ENCODE measurements at places on chromosomes 11 and 22.

DNA sequence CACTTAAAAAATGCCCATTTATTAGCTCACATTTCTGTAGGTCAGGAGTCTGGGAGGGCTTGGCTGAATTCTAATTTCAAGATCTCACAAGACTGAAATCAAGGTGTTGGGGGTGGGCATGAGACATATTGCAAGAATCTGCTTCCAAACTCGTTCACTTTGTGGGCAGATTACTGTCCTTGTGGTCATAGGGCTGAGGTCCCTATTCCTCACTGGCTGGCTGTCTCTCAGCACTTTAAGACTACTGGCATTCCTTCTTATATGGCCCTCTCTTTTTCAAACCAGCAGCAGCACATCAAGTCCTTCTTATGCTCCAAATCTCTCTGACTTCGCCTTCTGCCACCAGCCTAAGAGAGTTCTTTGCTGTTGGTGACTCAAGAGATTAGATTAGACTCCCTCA lies 27.8 kb upstream of the MYOD1 start:
- no peak for DNase-seq

DNA sequence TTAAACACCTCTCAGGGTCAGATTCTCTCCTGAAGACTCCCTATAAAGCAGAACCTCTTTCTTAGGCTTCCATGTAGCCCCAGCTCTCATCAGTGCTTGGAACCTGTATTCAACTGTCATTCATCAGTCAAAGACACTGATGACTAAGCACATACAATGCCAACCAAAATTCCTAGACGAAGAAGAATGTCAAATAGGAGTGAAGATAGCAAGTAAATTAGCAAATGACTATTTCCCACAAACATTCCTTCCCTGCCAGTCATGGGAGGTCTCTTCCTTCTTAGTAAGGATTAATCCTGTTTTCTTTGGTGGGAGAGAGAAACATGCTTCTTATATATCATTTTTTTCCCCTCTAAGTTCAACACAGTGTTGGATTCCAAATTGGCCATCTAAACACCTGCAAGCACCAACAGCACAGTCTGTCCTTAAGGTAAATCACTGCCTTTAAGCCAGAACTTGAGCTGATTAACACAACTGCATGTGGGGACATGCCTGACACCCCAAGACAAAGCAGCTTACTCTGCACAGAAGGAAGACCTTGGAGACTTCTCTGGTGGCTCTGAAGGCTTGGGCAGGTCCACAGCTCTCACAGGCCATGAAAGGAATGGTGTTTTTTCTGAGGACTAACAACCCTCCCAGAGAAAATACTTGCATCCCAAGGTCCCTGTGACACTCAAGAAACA lies 47.5 kb upstream of the ME3 start:
- no peak for DNase-seq

DNA sequence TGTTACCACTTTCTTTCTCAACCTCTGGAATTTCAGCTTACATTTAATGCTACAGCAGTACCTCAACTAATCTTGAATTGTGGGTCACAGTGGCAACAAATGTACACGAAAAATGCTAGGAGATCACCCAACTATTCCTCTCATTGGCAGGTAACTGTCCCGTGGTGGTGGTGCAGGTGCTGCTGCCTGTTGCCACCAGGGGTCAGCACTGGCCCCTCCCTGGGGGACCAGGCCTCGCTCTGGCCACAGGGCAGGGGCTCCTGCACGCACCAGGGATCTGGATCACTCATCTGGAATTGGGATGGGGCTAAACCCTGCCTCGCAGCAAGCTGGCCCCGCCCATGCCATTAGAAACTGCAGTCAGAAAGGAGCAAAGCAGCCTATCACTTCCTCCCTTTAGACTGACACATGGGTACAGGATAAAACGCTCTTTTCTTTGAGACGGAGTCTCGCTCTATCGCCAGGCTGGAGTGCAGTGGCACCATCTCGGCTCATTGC lies 6.9 kb upstream of the POLDIP3 start:
- no peak for DNase-seq

DNA sequence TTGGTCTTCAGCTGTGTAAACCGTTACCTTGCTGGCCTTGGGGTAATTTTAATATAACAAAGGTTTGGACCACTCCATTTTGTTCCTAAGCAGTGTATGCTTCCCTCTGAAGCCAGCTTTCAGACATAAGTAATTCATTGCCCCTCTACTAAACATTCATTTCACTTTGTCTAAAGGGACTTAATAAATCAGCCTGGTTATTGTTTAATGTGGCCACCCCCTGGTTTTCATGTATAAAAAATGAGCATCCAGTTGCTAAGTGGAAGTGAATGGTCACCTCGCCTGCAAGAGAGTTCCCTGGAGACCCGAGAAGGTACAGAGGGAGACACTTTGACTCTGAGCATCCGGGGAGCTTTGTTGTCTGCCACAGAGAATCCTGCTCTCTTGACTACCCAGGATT lies 3.9 kb downstream of the ABTB2 start:
- no peak for DNase-seq

DNA sequence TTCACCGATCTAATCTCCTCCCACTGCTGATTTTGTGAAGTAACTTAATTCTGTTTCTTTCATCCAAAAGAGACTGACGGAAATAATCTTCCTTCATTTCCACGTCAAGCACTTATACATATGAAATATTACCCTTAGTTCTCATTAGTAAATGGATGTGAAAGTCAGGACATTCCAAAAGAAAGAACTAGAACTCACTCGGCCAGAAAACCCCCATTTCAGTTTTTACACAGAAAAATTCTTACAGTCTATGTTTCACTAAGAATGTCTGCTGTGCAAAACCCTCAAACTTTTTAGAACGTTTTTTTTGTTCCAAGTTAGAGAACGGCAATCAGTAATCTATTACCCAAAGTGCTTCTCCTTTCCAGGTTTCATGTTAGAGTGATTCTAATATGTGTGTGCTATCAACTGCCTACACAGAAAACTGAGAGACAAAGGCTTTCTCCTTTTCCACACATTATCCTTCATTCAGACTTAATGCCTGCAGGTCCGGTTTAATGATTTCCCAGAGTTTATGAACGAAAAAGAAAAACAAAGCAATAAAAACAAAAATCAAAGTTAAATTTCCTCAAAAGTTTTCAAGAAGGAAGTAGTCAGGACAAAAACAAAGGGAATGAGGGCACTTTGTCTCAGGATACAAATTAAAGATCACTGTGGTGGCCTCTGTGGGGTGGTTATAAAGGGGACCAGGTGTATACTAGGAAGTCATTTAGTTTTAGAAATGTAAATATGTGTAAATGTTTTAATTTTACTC lies 11.3 kb upstream of the SESN3 start:
- DNase-seq: no peak

DNA sequence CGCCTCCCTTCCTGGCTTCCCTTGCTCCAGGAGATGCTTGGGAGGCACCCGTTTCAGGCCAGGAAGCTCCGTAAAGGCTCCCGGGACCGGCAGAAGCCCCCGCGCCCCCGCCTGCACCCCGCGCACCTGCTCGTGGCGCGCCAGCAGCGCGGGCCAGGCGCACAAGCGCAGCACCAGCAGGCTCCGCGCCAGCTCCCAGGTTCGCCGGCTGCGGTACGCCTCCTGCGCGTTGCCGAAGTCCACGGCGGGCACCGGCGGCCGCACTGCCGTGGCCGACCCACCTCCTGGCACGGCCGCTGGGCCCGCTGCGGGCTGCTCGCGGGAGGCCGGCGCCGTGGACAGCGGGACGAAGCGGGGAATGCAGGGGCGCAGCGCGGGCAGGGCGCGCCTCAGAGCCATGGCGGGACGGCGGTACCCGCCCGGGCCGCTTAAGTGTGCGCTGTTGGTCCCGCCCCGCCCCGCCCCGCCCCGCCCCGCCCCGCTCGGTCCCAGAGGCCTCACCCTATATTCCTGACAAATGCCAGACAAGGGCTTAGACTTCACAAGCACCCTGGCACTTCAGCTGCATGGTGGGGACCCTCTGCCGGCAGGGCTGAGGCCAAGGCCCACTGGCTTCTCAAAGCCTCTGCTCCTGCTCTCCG lies at the start of gene PRODH:
Gene PRODH, minus strand, starts transcription at position 405 of the 641 bp plus-strand sequence. Its CDS starts 6 bp downstream, at position 399.
- no peak for DNase-seq

DNA sequence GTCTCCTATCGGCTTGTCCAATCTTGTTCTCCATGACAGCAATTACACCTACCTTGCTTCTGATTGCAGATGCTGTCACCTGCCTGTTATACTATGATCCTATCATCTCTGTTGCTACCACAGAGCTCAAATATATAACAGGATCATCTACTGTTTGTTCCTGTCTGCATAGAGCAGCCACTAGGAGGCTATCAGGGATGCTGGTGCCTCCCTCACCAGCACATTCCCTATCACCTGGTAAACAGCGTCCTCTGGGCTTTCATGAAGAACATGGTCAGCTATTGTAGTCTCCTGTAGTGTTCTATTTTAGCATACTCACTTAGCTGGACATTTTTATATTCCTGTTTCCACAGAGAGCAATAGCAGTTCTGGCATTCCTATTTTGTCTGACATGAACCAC lies 87.8 kb upstream of the FAT3 start:
- no peak for DNase-seq

DNA sequence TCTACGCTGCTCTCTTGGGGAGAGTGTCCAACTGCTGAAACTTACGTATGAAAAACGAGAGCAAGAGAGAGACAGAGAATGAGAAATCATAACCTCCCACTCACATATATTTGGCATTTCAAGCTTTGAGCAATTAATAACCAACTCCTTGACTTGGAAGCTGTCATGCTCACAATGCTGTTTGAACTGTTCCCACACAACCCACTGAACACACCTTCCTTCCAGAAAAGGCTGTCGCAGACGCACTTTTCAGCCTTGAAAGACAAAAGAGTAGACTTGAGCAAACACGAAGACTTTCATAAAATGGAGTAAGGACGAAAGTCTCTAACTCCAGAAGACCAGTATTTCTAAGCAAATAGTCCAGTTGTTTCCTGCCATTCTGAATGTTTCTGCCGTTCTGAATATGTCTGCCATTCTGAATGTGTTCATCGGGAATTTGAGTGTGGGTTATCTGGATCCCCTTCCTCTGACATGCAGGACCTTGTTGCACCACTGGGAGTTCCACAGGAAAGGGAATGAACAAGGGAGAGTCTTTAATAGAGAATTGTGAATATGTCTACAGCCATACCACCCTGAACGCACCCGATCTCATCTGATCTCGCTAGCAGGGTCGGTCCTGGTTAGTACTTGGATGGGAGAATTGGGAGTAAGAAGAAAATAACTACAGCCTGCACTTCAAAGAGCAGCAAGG lies 86.2 kb upstream of the BARX2 start:
- no peak for DNase-seq

DNA sequence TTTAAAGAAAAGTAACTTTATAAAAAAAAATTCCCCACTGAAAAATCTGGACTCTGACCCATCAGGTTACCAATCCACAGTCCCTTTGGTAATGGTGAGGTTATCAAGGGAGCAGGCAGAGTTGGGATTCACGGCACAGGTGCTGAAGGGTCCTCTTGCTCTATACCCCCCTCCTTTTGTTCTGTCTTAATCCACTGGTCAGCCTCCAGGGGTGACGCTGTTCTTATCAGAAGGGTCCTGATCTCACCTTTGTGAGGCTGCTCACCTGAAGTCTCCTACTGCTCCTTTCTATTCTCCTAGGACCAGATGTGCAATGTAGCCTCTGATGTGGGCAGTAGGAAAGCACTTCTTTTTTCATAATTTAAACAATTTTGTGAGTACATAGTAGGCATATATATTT lies 80.6 kb upstream of the E2F8 start:
- DNase-seq: no peak

GRCh38 chr11:34819740-34820482 lies 96.3 kb downstream of the APIP start:
- no peak for DNase-seq

DNA sequence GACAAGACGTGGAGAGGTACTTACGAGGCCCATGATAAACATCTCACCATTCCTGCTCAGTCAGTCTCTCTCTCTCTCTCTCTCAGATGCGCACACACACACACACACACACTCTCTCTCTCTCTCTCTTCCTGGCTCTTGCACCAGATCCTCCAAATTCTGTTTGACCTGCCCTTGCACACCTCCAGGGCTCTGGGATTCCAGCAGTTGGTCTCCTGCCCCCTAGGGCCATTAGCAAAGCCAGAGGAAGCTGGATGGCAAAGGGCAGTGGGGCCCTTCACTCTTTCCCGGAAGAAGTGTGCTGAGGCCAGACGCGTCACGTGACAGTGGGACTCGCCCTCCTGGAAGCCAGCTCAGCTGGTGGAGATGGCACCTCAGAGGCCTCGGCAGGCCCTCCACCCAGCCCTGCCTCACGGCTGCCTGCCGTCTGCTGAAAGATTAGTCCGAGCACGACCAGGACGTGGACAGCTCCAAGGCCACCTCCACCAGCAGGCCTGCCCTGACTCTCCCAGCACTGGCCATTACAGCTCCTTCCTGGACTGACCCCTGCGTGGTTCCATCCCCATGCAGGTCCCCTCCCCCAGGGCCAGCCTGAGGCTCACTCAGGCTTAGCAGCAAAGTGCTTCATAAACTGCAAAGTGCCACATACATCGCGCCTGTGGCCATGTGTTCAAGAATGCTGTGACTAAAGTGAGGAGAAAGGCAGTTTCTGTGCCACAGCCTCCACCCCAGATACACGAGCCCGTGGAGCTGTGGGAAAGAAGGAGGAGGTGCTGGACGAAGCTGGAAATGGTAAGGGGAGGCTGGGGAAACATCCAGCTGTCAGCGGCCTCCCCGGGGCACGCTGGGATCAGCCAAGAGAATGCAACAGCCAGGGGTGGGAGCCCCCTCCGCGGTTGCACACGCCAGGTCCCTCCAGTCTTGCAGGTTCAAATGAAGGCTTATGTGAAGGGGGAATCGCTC lies 3.7 kb downstream of the PDGFB start:
- DNase-seq: no peak

GRCh38 chr22:44567846-44568493 lies 69.9 kb upstream of the RTL6 start:
- DNase-seq: no peak

DNA sequence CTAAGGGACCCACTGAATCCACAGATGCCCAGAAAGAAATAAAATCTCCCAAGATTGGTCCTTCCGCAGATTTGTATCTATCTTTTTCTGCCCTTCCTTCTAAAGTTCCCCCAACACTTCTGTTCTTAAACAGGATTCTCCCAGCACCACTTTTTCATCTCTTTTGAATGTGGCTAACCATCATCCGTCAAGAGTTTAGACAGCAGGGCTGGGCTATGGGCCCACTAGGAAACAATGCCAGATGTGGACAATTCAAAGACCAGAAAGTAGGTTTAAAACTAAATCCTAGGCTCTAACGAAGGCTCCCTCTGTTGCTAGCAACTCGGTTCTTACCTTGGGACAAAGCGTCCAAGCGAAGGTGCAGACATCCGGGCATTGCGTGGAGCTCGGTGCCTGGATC lies 100.0 kb downstream of the AMBRA1 start:
- no peak for DNase-seq
